ENCODE measurements at places on chromosomes 11 and 22.

GRCh38 chr11:72787216-72788104 is 6.4 kb downstream of the STARD10 start:
- DNase-seq: no peak

- DNase-seq: peak; percentile 50
These were observed 736 bp downstream of the RDX start for GRCh38 chr11:110295531-110296225.

DNA sequence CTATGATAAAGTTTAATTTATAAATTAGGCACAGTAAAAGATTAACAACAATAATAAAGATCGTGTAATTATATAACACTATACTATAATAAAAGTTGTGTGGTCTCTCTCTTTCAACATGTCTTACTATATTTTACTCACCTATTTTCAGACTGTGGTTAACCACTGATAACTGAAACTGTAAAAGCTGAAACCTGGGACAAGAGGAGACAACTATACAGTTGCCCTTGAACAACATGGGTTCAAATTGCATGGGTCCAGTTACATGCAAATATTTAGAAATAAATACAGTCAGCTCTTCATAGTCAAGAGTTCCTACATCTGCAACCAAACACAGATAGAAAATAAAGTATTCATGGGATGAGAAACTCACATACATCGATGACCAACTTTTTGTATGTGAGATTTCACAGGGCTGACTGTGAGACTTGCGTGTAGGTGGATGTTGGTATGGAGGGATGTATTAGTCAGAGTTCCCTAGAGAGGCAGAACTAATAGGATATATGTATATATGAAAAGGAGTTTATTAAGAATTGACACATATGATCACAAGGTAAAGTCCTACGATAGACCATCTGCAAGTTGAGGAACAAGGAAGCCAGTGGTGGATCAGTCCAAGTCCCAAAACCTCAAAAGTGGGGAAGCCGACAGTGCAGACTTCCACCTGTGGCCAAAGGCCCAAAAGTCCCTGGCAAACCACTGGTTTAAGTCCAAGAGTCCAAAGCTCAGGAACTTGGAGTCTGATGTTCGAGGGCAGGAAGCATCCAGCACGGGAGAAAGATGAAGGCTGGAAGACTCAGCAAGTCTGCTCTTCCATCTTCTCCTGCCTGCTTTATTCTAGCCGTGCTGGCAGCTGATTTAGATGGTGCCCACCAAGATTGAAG is 359.5 kb downstream of the INSC start:
- DNase-seq: no peak

DNA sequence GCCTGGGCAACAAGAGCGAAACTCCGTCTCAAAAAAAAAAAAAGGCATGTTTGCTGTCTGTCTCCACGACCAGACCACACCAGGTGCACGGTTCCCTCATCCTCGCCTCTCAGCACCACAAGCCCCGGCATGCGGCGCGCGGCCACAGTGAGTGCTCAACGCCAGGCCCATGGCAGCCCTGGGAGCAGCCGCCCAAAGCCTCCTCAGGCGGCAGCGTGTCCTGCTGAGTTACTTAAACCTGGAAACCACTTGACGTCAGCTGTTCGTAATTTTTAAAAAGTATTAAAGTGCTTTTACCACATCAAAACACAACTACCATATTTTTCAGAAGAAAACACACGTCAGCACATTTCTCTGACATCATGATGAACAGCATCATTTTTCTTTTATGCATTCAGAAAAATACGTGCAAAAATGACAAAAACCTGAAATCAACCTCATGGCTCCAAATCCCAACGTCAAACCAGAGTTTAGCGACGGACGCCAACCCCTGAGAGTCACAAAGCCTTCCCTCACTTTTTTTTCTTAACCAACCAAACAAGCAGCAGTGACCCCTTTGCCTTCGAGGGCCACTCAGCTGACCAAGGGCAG is 2.1 kb downstream of the DEAF1 start:
- no peak for DNase-seq

DNA sequence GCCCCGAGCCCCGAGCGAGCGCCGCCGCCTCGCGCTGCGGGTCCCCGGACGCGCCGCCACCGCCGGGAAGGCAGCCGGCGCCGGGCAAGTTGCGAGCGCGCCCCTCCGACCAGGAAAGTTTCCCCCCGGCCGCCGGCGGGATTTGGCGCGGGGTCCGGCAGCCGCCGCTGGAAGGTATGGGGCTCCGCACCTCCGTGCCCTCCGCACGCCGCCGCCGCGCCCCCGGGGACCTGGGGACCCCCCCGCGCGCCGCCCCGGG is 281 bp downstream of the TSPAN18 start:
- no peak for DNase-seq

DNA sequence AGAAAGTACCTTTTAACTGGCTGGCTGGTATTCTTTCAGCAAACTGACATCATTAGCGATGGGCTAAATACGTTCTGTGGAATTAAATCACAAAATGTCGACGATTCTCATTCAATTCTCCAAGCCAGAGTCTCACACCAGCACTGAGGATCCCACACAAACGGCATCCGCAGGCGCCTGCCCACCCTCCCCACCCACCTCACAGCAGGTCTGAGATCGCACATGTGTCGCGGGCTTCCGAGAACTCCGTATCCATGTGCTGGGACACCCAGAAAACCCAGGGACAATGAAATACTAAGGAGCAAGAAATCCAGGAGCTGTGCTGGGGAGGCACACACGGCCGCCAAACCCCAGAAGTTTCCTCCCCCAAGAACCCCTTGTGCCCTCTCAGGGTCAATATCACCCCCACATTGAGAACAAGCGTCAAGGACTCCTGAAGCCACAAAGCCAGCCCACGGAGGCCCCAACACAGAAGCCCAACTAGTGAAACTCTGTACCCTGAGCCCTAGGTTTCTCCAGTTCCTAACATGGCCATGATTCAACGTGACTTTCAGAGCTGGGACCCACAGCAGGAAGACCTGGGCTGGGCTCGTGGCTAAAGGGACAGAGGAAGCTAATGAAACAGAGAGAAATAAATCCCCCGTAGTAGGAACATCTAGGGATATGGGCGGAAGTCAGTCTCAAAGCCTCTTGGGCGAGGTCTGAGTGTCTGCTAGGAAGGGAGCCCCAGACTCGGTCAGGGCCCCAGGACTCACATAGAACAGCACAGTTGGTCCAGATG is 8.0 kb downstream of the TOLLIP start:
- no peak for DNase-seq

- DNase-seq: no peak
These were observed 31.0 kb downstream of the TBC1D22A start for GRCh38 chr22:46793497-46793896.

DNA sequence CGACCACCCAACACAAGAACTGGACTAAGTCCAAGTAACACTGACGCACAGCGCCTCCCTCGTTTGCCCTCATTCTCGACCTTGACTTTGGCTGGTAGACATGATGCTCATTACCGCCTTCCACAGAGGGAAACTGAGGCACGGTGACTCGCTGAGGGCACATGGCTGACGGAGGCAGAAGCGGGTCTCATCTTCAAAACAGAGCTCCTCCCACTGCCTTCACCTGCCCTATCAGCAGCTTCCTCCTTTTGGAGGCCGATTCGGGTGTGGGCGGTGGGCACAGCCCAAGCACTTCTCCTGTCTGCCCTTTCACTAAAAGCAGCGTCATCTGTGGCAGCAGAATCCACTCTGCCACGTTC is 2.0 kb upstream of the KMT5B start:
- no peak for DNase-seq

GRCh38 chr11:9716275-9717039 is 52.6 kb downstream of the SWAP70 start:
- DNase-seq: peak; percentile 8

- DNase-seq: no peak
These were observed 179.1 kb upstream of the E2F8 start for GRCh38 chr11:19419808-19420207.

- peak; percentile 61 for DNase-seq
These were observed 32.0 kb upstream of the SERPIND1 start for GRCh38 chr22:20741634-20742581.

- DNase-seq: no peak
These were observed 83.1 kb upstream of the GDPD4 start for GRCh38 chr11:77384571-77384970.

- DNase-seq: no peak
These were observed 3.5 kb upstream of the OR56A3 start for GRCh38 chr11:5938603-5938965.

DNA sequence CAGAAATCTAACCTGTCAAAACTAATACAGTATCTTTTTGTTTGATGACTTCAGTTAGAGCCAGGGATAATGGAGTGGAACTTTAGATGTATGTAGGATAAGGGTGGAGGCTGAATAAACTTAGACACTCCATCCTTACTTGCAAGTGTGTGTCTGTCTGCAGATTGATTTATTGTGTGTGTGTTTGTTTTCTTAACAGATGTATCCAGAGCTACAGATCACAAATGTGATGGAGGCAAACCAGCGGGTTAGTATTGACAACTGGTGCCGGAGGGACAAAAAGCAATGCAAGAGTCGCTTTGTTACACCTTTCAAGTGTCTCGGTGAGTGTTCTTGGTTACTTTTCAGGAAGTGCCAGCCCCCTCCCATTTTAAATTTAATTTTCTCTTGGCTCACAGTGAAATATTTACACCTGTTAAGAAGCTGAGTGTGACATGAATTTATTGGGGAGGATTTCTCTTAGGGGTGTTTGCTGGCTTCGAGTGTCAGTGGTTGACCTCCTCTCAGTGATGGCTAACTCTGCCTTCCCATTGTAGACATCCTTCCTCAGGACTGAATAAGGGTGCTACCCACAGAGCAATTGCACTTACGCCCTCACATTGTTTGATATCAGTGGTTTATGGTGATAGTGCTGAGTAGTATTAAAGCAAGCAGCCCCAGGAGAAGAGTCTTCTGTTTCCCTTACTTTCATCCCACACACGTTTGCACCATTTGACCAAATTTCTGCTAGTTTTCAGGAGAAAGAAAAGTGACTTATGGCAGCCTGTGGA is 40.8 kb downstream of the APLP2 start:
- no peak for DNase-seq

- DNase-seq: peak; percentile 1
These were observed 59.5 kb downstream of the CDKN1C start for GRCh38 chr11:2825889-2826678.

- no peak for DNase-seq
These were observed 43.9 kb downstream of the KDM2A start for GRCh38 chr11:67163006-67163405.

DNA sequence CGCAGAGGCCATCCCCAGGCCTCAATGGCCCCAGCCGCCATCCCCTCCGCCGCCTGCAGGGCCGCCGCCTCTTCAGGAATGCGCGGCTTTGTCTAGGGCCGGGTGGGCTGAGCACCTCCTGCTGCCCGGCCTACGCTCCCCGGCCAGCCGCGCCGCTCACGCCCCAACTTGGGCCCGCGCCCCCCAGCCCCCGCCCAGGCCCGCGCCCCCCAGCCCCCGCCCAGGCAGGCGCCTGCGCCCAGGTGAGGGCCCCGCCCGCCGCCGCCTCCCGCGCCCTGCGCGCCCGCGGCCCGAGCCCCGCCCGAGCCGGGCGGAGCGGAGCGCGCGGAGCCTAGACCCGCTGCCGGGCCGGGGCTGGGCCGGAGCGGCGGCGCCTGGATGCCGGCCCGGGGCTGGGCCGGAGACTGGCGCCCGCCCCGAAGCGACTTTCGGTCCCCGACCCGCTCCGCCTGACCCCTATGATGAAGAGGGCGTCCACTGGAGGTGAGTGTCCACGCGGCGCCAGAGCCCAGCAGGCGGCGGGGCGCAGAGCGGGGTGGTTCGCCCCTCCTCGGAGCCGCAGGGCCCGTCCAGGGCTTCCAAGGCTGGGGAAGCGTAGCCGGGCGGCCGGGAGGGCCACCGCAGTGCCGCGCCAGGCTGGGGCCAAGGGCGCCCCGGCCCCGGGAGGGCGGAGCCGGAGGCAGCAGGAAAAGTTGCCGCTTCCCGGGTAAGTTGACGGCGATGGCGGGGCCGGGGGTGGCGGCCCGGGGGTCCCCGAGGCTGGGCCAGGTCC is 34.3 kb upstream of the PRODH start:
- DNase-seq: no peak

DNA sequence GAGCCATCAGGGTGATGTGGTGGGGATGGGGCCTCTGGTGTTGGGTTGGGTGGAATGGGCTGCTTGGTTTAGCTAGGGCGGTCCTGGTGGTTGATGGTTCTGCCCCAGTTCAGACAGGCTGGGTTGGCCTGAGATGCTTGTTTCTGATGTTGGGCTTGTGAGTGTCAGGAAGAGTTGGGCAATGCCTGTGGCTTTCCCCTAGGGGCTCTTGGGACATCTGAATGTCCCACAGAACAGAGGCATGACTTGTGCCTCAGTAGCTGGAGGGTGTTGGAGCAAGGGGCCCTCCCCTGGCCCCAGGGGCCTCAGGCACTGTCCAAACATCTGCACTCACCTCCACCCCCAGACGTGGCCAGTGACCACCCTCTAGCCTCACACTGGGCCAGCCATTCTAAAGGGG is 14.0 kb upstream of the CTSD start:
- no peak for DNase-seq

DNA sequence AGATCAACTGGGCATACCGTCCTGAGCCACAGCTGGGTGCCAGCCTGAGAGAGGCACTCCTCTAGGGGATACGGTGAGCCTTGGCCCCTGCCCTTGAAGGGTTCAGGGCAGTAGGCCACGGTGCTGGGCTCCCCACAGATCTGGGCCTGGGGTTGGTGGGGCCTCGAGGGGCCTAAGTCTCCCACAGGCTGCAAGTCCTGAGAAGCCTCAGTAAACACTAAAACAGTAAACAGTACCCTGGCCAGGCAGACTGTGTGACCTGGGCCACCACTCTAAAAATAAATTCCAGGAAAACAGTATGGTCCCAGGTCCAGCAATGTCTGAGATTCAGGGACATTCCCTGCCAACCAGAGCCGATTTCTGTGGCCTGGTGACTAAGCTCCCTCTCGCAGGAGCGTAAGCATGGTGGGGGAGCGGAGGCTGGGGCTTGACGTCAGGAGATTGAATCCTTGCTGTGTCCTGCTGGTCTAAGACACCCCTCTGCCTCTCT is 2.3 kb upstream of the RHOD start:
- DNase-seq: no peak

- DNase-seq: no peak
These were observed 43.6 kb downstream of the GALNT18 start for GRCh38 chr11:11577932-11578911.

DNA sequence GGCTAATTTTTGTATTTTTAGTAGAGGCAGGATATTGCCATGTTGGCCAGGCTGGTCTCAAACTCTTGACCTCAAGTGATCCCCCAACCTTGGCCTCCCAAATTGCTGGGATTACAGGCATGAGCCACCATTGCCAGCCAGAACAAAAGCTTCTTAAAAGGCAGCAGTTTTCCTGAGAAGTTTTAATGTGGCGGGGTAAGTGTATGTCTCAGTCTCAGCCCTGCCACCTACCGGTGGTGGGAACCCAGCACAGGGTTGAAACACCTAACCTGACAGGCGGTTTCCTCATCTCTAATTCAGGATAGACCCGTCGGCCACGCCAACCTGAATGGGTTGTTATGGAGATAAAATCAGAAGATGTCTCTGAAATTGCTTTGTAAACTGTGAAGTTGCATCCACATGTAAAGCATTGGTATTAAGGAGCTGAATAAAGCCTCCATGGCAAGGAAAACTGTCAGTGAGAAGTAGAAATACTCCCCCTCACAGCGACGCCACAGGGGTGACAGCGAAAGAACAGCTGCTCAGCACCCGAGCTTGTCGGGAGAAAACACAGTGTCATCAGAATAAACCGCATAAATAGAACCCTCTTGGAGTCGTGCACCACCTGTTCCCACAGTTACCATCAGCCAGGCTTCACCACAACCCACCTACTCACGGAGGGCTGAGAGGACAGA is 165.9 kb upstream of the NCAM1 start:
- peak; percentile 21 for DNase-seq

GRCh38 chr11:134999590-134999989 is 587.5 kb upstream of the B3GAT1 start:
- DNase-seq: no peak

GRCh38 chr11:37170311-37170710 is 572.3 kb upstream of the RAG2 start:
- no peak for DNase-seq
